Fibroblast of villous mesenchyme (primary cell): ENCODE measurements at places on chromosomes 5 and 9. TPM values are rescaled to one million over a fixed set of nuclear protein-coding genes. Genes with fewer than 3 reads are reported as not detected.

PCDHGA9 gene
- total RNA-seq = 4.7 and 5.2 TPM in 2 replicates

MTAP gene
- 26.4 and 36.7 TPM in 2 replicates for total RNA-seq

PIP5K1B gene
- total RNA-seq = under 0.01 TPM in 2 replicates

EIF4E1B gene
- total RNA-seq = not detected in 2 replicates

DNAJC25 gene
- total RNA-seq = 7.1 and 9.9 TPM in 2 replicates

CTSV gene
- total RNA-seq = 0.32 and 0.43 TPM in 2 replicates

EEIG1 gene
- total RNA-seq = 15.5 and 16.4 TPM in 2 replicates

- no peak for DNase-seq
These were observed 1.1 kb downstream of the PCDHAC1 start for GRCh38 chr5:140927228-140927573.

DNA sequence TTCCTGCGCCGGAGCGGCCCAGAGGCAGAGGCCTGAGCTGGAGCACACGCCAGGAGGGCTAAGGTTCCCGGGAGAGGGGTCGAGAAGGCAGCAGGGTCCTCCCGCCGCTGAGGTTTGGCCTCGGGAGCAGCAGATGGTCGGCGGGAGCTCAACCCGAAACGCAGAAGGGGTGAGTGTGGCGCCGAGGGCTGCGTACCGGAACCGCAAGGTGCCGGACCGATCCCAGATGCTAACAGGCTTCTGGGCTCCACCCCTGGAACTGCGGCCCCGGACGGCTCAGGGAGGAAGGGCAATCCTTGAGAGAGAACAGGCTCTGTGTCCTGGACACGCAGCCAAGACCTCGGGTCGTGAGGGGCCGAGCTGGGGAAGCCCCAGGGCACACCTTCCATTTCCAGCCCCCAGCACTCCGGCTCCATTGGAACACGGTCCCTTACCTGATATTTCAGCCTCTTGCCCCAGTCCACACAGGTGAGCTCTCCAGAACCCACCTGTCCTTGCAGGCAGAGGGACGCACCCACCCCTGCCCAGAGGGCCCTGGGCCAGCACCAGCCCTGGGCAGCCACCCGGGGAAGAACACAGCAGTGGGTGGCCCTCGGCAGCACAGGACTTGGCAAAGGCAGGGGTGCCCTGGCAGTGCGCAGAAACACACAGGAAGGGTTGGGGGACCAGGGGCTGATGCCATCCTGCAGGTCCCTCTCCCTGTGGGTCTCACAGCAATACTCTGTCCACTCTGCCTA lies 1.4 kb downstream of the LHX3 start:
- no peak for DNase-seq

GRCh38 chr5:17185773-17186172 lies 31.7 kb upstream of the BASP1 start:
- DNase-seq = peak; percentile 97

GRCh38 chr5:142156839-142157463 lies 48.4 kb downstream of the NDFIP1 start:
- no peak for DNase-seq

- peak; percentile 13 for DNase-seq
These were observed 41.4 kb downstream of the GLIS3 start for GRCh38 chr9:4258320-4259090.

DNA sequence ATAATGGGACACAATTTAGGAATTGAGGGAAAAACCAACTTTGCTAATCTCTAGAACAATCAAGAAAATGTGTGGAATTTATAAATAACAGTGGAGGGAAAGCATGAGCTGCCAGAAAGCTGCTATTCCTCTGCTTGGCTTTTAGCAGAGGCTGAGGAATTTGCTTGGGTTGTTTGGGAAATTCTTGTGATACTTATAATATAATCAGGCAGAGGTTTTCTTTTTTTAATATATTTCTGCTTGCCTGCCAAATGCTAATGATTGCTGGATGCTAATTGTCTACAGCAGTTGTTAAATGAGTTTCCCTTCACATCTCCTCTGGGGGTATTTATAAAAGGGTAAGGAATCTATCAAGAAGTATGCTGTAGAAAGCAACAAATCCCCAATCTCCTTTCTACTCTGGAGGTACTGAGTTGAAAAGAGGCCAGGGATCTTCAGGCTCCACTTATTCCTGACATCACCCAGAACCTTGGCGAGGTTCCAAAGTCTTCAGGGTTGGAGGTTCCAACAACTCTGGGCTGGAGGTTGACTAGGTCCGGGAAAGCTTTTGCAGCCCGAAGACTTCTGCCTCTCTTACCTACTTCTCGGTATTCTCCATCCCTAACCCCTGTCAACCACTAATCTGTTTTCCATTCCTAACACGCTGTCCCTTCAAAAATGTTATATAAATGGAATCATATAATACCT lies 60.4 kb upstream of the TMED7 start:
- DNase-seq = peak; percentile 15

- no peak for DNase-seq
These were observed 3.1 kb upstream of the BARX1 start for GRCh38 chr9:93958121-93958818.

DNA sequence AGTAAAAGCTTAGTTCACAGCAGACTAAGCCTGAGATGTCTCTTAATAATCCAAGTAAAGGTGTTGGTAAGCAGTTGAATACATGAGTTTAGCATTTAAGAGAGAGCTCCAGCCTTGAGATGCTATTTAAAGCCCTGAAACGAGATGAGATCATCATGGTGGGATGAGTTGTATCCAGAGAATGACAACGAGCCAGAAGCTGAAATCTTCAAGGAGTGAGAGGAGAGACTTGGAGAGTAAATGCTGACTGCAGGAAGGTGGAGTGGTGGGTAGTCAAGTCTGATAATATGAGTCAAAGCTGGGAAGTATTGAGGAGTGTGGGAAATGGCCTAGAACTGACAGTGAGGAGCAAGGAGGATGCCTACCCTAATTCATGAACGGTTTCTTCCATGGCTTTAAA lies 53.7 kb downstream of the PLAC8L1 start:
- no peak for DNase-seq

DNA sequence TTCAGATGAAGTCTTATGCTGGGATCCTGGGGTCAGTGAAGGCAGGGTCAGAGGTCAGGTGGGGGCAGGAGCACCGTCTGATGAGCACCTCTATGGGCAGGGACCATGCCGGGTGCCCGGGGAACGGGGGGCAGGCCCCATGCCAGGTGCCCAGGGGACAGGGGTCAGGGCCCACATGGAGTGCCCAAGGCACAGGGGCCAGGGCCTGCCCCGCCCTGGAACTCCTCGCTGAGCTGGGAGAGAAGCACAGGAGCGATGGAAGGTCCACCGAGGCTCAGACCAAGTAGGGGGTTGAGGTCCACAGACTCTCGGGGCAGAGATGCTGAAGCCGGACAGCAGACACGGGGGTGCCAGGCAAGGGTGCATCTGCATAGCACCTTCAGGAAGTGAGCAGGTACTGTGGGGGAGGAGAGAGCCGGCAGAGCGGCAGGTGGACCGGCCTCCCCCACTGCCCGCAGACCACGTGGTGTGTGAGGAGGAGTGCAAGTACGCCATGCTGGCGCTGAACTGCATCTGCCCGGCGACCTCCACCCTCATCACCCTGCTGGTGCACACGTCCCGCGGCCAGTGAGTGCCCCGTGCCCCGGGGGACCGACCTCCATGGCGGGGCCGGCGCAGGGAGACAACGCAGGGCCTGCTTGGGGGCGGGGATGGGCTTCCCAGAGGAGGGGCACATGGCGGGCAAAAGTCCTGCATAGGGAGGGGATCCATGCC lies 67.7 kb downstream of the KCNT1 start:
- DNase-seq = no peak

DNA sequence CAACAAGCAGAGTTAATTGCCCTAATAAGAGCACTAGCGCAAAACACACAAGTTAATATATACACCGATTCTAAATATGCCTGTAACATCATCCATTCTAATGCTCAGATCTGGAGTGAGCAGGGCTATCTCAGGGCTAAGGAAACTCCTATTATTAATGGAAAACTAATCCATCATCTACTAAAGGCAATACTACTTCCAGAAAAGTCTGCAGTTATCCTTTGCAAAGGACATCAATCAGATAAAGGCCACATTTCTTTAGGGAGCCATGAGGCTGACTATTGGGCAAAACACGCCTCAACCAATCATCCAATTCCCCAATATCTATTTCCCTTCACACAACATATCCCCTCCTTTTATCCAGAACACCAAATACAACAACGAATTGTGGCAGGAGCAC lies 1032.3 kb upstream of the NUDT12 start:
- DNase-seq = no peak

GRCh38 chr5:158805195-158805594 lies 294.5 kb downstream of the EBF1 start:
- DNase-seq = no peak

GRCh38 chr9:35806101-35806500 lies 6.0 kb downstream of the SPAG8 start:
- DNase-seq = no peak

DNA sequence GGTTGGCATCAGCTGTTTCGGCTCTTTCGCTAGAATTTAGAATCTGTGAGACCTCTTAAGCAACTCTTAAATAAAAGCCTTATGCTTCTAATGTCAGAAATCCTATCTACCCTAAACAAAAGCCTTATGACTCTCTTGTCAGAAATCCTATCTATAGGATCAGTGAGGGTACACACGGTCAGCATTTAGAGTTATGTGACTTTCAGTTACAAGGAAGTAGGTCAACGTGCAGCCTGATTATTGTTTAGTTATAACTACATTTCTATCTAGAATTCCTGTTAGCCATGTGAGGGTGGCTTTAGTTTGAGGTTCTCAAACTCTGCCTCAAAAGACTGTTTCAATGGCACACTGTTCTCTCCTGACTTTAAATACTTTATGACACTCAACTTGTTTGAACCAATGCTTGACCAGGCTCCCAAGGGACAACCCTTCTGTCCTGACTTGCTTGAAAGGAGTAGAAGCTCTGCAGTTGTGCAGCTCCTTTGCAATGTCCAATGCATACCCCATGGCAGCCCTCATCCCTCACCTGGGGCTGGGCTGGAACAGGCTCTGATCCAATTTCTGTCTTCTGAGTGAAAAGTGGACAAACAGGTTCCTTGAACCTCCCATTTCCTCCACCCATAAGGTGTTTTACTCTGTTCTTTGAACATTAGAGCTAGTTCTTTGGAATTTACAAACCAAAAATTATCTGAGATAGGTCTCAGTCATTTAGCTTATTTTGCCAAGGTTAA lies 251.6 kb upstream of the PIK3R1 start:
- no peak for DNase-seq

GRCh38 chr9:122217640-122218039 lies 11.1 kb downstream of the LHX6 start:
- no peak for DNase-seq

DNA sequence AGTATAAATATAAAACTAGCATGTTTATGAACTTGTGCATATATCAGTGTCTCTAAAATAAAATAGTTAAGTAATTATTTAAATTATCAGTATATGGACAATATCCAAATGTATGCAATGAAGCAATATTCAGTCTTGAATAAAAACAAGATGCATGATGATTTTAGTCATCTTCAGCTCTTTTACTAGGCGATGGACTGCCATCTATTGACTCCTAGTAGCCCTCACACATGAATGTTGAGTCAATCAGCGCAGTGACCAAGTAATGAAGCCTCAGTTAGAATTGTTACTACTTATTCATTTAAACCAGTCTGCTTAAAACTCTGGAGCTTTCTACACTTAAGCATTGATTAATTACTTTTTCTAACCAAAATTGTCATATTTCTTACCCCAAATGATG lies 92.9 kb upstream of the GRHPR start:
- DNase-seq = peak; percentile 18

GRCh38 chr9:102950346-102950745 lies 44.8 kb upstream of the CYLC2 start:
- no peak for DNase-seq

- no peak for DNase-seq
These were observed 262.9 kb upstream of the EDIL3 start for GRCh38 chr5:84647581-84647980.
